Gastroesophageal sphincter (tissue), 4 donors: ENCODE measurements at places on chromosomes 13 and 19.

DNA sequence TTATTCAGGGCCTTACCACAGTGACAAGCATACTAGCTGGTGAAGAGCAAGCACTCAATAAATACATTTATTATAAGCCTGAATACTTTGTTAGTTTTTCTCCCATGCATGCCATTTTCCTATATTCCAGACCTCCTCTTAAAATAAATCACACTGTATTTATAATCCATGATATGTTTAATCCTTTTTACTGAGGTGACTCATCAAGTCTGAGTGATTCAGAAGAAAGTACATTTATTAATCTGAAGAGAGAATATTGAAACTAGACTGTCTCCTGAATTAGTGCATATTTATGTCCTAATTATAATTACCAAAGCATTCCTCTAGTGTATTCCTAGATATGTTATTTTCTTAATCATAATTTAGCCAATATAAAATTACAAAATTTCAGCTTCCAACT lies 323.3 kb downstream of the NALCN start:
- ATAC-seq = no peak

- no peak for ATAC-seq
These were observed 3.1 kb downstream of the ZBTB7A start for GRCh38 chr19:4063369-4064148.

DNA sequence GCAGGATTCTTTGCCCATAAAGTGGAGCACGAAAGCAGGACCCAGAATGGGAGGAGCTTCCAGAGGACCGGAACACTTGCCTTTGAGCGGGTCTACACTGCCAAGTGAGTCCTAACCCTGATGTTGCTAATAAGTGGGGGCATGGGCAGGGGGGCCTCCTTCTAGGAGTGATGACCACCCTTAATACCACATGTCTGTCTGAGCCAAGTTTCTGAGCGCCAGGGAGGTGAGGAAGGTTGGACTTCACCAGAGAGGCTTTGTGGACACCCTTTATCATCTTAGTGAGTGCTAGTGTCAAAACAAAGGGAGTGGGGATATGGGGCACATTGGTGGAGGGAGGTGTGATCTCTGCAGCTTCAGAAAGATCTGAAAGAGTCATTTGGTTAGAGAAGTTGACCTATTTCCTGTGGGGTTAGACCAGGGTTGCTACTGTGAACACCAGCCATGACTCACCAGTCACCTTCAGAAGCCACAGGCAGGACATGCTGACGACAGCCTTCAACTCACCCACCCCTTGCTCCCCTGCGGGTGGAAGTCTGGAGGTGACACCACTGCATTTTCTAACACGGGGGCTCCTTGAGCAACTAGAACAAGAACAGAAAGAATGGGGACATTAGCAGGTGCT lies 8.8 kb downstream of the ALOX5AP start:
- no peak for ATAC-seq

DNA sequence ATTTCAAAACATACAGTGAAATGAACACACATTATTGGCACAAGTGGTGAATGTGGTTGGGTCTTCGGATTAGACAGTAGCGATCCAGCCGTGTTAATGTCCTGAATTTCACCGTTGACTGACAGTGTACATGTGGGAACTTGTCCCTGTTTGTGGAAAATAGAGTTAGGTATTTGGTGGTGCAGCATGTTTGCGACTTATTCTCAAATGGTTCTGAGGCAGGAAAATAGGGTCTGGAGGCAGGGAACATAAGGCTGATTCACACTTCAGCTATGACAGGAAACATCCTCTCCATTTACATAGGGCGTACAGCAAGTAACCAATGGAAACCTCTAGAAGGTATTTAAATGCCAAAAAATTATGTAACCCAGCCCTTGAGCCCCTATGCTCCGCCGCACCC lies 4.2 kb downstream of the LGALS7B start:
- no peak for ATAC-seq

- no peak for ATAC-seq
These were observed 543.4 kb downstream of the SUCLA2 start for GRCh38 chr13:47457626-47458025.

DNA sequence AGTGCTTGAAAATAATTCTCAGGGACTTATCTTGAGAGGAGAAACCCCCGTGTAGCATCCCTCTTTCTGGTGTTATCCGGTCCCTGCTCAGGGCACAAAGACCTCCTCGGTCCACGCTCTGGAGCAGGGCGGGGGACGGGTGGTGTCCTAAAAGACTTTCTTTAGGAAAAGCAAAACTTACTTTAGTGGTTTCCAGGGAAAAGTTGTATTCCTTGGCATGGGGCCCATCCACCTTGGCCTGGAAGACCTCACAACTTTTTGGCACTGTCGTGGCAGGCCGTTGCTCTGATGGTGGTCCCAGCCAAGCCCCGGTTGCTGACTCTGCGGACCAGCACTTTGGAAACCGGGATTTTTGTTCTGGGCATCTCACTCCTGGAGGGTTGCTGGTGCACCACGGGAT lies 2.7 kb downstream of the AMER2 start:
- ATAC-seq = no peak

DNA sequence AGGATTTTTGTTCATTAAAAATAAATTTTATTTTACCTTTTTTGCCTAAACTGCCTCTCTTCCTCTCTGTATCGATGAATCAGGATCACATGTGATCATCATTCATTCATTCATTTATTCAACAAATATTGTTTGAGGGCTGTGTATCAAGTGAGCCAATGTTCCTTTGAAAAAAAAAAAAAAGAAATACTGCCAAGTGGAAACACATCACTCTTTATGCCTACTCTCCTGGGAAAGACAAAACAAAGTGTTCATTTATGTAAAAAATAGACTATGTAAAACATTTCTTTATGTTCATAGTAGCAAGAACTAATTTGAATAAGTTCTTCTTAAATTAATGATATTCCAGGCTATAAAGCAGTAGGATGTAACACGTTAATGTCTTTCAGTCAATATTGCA lies 233.1 kb downstream of the POSTN start:
- ATAC-seq = no peak

DNA sequence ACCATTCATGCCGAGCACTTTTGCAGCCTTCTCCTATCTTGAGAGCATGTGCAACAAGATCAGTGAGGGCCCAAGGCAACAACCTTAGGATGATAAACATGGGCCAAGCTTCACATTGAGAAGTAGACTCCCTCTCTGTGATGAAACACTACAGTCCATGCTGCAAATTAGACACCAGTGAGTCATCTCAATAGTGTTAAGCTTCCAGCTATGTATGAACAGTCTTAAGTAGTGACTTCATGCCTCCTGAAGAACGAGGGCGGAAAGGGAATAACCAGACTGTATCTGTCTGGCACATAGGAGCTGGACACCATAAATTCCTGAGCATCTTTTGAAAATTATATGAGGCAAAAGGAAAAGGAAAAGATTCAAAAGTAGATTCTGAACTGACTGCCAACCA lies 309.9 kb upstream of the SLITRK1 start:
- no peak for ATAC-seq

GRCh38 chr13:34019870-34020269 lies 201.9 kb downstream of the RFC3 start:
- ATAC-seq = no peak

DNA sequence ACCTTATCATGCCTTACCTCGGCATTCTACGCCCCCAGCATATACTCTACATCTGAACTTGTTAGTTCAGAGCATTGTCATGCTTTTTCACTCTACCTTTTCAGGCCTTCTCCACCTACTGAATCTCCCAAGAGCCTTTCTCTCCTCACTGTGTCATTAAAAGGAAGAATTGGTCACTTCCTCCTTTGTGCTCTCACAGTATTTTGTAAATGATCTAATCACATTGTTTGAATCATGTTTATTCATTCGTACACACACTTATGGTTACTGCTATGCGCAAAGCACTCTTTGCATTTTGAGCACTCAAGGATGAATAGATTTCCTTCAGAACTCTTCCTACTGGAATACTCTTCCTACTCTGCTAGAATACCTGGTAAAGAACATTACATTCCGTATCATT lies 15.8 kb upstream of the ELF1 start:
- no peak for ATAC-seq

DNA sequence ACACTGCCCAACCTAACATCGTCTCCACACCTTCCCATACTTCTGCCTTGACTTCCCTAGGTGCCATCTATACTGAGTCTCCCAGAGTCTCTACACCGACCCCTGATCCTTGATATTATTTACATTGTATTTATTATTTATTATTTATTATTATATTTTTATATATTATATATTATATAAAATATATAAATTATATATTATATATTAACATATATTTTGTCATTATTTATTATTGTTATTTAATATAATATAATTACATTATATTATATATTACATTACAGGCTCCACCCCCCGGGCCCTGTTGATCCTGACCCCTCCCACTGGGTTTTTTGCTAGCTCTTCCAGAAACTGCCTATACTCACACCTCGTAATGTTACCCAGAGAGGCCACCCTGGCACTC lies 18.4 kb upstream of the TOMM40 start:
- no peak for ATAC-seq

DNA sequence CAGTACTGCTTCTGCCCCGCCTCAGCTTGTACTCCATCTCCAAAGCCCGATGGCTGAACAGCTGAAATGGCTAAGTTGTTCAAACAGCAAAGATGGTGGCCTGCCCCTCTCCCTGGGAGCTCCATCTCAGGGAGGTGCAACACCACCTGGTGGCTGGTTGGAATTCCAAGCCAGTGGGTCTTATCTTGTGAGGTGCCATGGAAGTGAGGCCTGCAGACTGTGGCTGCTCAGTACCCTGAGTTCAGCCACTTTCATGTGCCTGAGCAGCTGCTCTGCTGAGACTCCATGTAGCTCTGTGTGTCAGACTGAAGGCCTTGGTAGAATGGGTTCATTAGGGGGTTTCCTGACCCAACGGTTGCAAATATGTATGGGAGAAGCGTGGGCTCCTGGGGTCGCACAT lies 67.3 kb upstream of the SPRY2 start:
- no peak for ATAC-seq

DNA sequence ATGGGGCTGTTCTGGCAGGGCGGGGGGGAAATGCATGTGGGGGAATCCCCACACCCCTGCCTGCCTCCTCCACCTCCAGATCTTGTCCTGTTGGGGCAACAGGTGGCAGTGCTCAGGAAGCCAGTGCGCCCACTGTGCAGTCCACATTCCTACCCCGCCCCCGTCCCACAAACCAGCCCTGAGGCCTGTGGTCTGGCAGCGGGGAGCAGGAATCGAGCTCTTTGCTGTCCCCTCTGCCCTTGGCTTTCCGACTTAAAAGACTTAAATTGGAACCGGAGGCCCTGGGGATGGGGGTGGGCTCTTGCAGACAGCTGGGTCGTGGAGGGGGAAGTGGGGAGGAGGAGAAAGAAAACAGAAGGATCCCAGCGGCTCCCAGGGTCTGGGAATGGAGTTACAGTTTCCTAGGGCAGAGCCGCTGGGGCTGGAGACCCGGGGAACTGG lies 4.3 kb downstream of the NANOS3 start:
- no peak for ATAC-seq

DNA sequence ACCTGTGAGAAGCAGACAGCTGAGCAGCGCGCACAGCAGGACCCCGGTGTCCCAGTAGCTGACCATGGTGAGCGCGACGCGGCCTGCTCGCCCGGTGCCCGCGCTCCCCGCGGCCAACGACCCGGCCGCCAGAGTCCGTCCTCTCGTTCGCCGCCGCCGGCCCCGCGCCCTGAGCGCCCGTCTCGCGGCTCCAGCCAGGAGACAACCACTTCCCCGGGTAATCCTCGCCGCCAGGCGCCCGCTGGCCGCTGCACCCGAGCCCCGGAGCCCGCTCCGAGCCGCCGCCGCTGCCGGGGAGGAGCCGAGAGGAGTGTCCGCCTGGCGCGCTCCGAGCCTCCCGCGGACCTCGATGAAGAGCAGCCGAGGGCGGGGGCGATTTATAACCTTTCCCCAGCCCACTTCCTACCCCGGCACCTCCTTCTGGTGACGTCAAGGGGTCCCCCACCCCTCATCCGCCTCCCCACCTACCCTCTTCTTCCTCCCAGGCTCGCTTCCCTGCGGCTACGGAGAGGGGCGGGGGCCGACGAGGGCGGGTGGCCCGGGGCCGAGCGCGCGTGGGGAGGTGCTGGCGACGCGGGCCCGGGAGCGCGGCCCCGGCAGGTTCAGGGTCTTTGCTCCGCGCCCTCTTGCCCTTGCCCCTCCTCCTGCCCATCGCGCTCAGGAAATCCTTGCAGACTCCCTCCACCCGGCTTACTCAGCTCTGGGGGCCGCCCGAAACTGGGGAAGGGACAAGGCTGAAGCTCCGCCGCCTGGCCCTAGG lies at the start of gene FLT1:
FLT1 (minus strand) TSS at position 351 of the 760 bp plus-strand sequence; CDS start at position 66, 285 bp downstream.
- ATAC-seq = peak; percentile 72

DNA sequence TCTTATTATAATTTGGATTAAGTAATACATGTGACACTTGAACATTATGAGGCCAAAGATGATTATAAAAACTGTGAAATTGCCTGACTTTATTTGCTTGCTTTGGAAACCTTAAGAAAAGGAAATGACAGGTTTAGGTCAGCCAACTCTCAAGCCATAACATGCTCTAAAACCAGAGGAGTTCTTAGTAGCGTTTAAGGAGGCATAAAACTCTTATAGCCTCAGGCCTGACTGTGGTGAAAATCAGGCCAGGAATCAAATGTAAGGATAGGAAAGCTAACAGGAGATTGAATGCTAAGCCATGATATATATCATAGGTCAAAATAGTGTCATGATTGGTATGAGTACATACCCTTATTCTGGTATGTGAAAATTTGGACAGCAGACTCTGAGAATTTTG lies 1142.4 kb upstream of the MIR17HG start:
- no peak for ATAC-seq

DNA sequence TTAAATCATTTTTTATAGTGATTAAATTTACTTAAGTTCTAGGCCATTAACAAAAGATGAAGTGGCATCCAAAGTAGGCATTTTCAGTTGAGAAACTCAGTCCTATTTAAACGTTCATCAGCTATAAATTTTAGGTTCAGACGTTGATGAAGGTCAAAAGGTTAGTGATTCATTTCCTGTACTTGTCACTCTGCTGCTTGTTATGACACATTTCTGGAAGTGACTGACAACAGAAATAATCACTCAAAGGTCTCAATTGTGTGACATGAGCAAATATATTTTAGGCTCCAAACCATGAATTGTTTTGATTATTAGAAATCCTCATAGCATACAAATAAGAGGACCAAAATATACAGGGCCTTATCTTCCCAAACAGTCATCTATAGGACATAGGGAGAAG lies 10.3 kb upstream of the EDNRB start:
- no peak for ATAC-seq

GRCh38 chr19:19232261-19232721 lies 20.5 kb downstream of the NCAN start:
- no peak for ATAC-seq

- no peak for ATAC-seq
These were observed 73.9 kb downstream of the MZT1 start for GRCh38 chr13:72653506-72653905.

DNA sequence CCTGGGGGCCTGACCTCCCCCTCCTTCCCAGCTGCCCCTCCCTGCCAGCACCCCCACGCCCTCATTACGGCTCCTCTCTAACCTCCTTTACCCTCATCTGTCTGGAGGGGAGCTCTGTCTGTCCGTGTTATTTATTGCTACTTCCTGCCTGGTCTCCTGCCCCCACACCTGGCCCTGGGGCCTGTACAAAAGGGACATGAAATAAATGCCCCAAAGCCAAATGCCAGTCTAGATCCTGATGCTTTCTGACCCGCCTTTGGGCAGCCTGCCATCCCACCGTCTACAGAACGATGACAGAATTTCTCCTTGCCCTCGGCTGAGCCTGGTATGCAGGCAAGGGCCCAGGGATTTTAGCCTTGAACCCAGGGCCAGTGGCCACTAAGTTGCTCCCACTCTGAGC lies 15.4 kb upstream of the CD22 start:
- no peak for ATAC-seq
